ENCODE measurements at places on chromosomes 7 and 10.
A peak's percentile ranks its signal among the peaks of the same experiment; 100 is the strongest.

- DNase-seq = no peak
Observed at GRCh38 chr10:51860257-51860656, 160.9 kb upstream of the CSTF2T start.

GRCh38 chr7:133705596-133705995 lies 421.5 kb upstream of the LRGUK start:
- DNase-seq = no peak

DNA sequence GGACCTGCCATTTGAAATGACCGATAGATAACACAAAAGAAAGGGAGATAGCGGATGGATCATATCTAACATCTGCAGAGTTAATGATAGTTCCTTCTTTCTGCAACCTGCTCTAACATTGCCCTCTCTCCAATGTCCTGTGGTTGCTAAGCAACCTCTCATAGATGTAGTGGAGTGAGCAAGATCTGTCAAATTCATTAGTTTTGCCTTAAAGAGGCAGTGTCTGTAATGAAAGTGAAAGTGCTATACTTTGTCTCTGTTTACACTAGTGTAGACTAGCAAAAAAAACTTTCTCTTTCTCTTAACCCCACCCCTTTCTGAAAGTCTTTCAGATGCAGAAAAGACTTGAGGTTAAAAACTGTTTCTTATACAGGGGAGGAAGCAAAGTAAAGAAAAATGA lies 1196.9 kb downstream of the SORCS3 start:
- DNase-seq = peak; percentile 56

- DNase-seq = no peak
Observed at GRCh38 chr10:93599778-93600177, 1.3 kb downstream of the RBP4 start.

GRCh38 chr7:46705386-46706255 lies 784.5 kb upstream of the IGFBP3 start:
- no peak for DNase-seq

DNA sequence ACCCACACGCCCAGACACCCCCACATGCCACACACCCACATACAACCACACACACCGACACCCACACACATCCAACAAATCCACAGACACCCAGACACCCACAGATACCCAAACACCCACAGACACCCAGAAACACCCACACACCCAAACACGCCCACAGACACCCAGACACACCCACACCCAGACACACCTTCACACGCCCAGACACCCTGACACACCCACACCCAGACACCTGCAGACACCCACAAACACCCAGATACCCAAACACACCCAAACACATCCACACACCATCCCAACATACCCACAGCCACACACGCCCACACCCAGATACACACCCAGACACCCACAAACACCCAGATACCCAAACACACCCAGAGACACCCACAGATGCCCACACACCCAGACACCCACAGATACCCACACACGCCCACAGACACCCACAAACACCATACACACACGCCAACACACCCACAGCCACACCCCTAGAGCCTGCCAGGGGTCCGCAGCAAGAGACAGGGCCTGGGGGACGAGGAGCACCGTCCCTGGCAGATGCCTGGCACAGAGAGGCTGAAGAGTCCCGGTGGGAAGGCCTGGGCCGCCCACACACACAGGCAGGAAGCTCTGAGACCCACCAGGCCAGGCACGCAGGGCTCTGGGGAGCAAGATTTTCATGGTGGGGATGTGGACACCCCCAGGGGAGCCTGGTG lies 28.5 kb downstream of the CYP2W1 start:
- DNase-seq = peak; percentile 62

DNA sequence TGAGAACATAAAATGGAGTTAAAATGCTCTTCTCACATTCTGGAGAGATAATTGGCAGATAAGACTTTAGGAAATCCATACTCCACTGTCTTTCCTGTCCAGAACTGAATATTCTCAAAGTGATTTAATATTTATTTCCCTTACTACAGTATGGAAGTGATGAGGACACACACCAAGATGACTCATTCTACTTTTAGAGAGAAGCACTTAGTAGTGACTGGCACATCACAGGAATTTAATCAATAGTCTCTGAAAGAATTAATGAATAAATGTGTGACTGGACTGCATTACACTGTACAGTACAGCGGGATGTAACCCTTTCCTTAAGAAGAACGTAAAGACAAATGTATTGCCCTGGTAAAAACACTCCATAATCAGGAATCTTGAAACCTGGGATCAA lies 116.7 kb downstream of the SEMA3E start:
- DNase-seq = no peak

DNA sequence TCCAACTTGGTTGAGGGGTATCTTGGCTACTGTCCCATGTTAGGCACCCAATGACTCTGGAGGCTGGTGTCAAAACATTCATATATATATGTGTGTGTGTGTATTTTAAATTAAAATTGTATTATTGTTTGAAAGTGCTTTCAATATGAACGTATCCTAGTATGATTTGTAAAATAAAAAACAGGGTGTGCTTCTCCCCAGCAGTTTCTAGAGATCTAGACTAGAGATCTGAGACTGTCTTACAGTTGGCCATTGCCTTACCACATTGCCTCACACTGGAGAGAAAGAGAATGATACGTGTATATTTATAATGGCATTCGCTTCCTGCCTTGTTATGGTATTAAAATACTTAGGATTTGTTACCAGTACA lies 1.2 kb downstream of the BAG3 start:
- no peak for DNase-seq

GRCh38 chr7:31664890-31665289 lies 22.1 kb upstream of the PPP1R17 start:
- no peak for DNase-seq

DNA sequence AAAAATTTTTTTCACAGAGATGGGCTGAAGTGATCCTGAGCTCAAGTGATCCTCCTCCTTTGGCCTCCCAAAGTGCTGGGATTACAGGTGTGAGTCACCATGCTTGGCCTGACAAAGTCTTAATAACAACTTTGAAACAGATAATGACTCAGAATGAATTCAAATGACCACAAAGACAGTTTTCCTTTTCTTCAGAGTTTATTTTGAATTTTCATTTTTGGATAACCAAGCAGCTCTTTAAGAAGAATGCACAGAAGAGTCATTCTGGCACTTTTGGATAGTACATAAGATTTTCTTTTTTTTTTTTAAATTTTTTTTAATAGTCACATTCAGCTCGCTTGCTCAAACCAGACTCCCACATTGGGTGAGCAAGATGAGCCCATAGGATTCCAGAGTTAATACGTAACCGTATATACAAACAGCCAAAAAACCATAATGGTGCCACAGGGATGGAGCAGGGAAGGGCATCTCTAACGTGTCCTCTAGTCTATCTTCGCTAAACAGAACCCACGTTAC lies 43.0 kb upstream of the NMT2 start:
- DNase-seq = no peak

- DNase-seq = no peak
Observed at GRCh38 chr7:42961170-42961569, 29.0 kb downstream of the MRPL32 start.

DNA sequence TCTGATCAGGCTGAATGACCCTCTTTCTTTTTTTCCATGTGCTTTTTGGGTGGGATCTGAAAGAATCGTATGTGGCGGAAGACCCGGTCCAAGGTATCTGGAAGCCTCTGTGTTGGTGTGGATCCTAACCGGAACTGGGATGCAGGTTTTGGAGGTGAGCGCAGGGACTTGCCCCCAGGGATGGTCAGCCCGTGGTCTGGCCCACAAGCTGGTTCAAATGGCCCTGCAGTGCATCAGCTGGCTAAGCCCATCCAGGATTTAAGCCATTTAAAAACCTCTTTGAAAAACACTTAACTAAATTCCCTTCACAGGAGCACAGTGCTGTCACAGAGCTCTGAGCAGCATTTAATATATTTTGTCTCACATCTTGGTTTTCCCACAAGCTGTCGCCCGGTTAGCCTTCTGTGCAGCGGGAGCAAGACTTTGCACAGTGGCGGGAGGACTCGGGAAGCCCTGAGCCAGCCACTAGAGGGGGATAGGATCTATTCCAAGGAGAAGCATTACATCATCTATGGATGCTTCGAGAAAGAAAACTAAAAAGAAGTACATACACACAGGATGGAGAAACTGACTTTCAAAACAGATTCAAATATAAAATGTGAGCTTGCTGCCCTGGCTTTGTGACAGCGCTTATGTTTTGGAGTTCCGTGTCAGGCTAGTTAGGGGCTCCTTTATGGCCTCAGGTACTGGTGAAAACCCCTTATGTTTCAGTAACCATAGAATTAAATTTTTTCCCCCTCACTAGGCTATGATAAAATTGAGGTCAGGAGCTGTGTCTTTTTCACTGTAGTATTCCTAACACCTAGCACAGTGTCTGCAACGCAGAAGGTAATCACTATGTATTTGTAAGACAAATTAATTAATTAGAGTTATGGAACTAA lies 11.3 kb downstream of the CPA2 start:
- DNase-seq = no peak

DNA sequence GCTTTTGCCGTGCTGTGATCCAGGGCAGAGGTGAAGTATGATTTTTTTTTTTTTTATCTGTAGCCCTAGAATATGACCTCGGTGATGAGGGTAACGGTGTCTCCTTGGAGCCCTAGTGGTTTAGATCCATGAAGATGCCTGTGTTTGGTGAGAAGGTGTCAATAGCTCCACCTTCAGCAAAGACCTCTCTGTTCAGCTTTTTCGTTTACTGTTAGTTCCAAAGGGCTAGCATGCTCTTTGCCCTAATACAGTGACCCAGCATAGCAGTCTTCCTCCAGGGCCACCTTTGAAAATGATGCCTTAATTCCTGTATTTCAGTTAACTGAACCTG lies 746 bp upstream of the MRPS16 start:
- peak; percentile 28 for DNase-seq

- DNase-seq = no peak
Observed at GRCh38 chr7:26365901-26366275, 74.2 kb downstream of the SNX10 start.

DNA sequence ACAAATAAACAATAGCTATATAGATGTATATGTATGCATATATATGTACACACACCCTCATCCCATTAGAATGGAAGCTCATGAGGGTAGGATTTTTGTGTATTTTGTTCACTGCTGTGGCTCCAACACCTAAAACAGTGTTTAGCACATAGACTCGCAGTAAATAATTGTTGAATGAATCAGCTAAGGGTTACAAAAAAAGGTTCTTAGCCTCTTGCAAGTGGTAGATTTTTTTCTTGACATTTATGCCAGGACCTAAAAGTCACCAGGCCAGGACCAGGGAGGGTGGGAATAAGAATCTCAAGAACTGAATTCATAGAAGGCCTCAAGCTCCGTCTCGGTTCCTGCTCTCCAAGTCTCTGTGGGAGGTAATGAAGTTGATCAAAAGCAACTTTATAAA lies 82.5 kb upstream of the CAPZA2 start:
- no peak for DNase-seq

DNA sequence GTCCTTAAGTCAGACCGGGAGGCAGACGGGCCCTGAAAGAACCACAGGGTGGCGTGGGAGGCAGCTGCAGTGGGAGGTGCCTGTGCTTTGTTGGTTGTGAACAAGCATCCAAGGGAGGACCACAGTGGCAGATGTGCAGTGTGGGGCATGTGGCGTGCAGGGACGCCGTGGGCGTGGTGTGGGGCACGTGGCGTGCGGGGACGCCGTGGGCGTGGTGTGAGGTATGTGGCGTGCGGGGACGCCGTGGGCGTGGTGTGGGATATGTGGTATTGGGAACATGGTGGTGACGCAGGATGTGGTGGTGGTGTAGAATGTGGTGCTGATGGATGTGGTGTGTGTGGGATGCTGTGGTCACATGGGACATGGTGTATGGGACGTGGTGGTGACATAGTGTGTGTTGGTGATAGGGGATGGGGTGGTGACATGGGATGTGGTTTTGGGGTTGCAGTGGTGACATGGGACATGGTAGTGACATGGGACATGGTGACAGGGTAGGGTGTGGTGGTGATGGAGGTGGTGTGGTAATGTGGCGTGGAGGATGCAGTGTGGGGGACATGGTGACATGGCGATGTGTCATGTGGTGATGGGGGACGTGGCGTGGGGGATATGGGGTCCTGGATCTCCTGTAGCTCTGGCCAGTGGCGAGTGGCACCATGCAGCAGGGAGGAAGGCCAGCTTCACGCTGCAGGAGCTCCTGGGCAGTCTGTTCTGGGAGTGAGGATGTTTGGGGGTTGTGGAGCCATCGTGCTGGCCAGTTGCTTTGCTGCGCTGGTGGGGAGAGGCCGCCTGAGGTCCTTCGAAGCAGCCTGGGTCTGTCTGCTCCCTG lies 78.8 kb downstream of the INPP5A start:
- DNase-seq = peak; percentile 51

- DNase-seq = no peak
Observed at GRCh38 chr7:138374119-138374693, 85.9 kb upstream of the TRIM24 start.

GRCh38 chr7:77393261-77393660 lies 22.9 kb downstream of the GSAP start:
- peak; percentile 5 for DNase-seq

DNA sequence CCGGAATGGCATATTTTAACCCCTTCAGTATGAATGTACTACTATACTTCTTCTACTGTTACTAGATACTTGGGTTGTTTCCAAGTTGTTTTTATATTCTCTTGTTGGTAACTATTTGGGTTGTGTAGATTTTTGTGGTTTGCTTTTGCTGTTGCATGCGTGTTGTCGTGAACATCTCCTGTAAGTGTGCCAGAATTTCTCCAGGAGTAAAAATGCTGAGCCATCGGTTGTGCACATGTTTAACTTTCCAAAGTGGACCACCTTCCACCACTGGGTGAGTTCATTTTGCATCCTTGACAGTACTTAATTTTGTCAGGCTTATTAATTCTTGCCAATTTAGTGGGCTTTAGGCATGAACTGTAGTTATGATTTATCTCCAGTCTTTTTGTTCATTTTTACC lies 47.9 kb downstream of the CSGALNACT2 start:
- no peak for DNase-seq

DNA sequence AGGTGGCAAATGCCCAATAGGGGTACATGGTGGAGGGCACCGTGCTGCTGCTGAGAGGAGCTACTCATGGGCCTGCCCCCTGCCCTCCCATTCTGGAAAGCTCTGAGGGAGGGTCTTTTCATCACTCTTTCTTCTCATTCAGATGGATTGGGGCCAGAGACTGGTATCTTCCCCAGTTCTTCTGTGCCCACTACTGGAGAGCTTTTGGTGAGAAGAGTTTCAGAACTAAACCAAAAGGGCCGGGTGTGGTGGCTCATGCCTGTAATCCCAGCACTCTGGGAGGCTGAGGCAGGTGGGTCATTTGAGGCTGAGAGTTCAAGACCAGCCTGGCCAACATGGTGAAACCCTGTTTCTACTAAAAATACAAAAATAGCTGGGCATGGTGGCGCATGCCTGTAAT lies 12.5 kb downstream of the ADRA2A start:
- DNase-seq = no peak

All from CD4-positive, alpha-beta T cell treated with Interleukin-4 for 1 hour (primary cell).